ENCODE measurements at places on chromosomes 6 and 20.

DNA sequence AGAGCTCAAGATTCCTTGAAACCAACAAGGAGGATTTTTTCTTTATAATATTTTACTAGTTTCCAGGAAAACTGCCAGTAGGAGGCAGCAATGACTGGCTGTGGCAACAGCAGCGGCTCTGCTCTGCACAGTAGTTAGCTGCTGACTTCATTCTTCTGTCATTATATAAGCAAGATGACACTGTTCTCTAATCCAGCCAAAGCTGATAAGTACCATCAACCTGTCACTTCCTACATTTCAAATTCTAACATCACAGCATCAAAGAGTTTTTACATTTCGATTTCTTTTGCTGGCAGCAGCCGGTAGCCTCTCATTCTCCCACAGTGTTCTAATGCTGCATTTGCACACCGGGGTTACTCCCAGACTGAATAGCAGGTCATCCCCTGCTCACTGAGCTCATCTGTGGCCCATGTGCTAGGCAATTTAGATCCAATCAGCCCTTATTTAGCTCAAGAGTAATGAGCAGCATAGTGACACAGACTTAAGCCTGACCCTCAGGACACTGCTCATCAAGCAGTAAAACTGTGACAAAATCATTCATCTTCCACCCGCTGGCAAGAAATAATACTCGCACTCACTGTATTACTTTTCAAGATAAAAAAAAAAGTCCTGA, 67.8 kb downstream of the MMS22L start:
- peak; percentile 26 for DNase-seq

GRCh38 chr6:144360401-144360800, 75.3 kb downstream of the UTRN start:
- no peak for DNase-seq

DNA sequence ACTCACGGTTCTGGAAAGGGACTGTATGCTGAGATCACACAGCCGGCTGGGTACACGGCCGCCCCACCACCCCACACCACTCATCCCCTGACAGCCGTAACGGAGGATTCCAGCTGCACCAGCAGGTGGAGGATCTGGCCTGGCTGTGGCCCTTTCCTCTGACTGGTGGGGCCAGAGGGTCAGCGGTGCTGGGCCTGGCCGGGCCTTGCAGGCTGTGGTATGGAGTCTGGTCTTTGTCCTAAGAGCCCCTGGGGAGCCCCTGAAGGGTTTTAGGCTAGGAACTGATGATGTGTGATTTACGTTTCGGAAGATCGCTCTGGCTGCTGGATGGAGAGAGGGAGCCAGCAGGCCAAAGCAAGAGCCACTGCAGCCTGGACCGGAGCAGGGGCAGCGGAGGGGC, 26.6 kb downstream of the NOL4L start:
- DNase-seq: no peak

DNA sequence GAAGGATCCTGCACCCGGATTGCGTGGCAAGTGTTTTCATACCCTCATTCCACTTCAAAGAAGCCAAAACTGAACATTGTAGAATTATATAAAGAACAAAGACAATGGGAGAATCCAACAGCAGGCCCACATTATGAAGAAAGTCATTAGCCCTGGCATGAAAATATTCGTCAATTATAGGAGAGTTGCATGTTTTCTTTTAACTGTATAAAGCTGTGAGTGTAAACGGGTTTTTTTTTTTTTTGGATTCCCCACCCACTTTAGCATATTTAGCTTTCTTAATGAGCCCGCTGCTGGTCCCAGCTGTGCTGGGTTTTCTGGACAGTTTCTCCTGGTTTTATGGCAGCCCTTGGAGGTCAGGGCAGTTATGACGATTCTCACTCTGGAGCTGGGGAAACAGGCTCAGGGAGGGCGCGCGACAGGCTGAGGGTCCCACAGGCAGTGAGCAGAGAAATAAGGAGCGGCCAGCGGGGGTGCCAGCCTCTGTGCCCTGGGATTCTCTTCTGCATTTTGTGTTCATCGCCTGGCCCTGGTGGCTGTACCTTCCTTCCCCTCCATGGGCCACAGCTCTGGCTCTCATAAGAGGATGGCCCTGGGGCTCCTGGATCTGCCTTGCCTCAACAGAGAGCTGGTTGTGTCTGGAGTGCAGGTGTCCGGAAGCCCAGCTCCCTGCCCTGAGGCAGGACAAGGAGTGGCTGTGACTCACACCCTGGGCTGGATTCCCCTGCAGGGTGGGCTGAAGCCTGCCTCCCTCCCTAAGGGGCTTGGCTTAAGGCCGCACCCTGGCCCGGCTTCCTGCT, 24.1 kb upstream of the SULF2 start:
- DNase-seq: no peak

GRCh38 chr6:158417760-158418098, 105.5 kb downstream of the TULP4 start:
- DNase-seq: no peak

GRCh38 chr6:138722425-138723371, 50.9 kb upstream of the CCDC28A start:
- peak; percentile 16 for DNase-seq

DNA sequence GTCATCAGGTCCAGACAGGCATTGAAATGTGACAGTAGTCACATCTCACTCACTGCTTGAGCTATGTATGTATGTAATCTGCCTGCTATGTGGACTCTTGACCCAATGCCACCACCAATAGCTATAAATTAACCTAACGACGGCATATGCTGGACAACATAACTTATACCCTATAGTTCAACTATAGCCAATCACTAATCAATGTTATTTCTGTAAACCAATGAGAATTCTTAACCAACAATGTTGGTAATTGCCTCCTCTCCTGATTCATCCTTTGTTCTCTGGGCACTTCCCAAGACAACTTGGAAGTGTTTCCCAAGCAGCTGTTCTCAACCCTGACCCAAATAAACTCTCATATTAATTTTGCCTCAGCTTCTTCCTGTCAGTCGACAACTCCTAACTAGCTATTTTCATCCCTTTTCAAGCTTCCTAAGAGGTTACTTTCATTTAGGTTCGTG, 24.1 kb upstream of the SERPINB1 start:
- no peak for DNase-seq

- DNase-seq: no peak
These were observed 183.0 kb upstream of the TAB2 start for GRCh38 chr6:149134511-149134933.

DNA sequence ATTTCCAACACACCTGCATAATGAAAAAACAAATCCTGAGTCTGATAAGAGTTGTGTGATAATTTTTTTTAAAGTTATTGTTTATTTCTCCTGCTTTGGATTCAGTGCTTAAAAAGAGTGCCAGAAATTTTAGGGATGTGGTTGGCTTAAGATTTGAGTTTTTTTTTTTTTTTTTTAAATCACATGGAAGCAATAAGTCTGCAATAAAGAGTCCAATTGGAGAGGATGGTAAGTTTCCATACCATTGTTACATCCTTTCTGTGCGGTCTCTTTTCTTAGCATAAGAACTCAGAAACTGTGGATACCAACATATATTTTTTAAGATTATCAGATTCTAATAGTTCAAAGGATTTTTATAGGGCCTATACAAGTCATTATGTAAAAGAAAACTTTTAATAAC, 171.0 kb downstream of the BCKDHB start:
- no peak for DNase-seq

DNA sequence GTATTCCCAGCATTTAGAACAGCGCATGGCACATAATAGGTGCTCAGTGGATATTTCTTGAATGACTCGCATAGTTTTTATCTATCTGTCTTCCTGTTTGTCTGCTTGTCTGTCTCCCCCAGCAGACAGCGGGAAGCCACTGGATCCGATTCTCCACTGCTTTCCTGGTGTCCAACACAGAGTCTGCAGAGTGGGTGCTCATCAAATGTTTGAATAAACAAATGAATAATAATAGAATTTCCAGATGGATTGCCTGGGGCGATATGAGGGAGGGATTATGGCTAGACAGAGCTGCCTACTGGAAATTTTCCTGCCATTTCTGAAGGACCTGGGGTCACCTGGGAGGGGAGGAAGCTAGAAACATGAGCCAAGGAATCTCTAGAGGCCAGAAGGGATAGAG, 18.9 kb downstream of the CDH22 start:
- no peak for DNase-seq

Data from AG04449 (cell line).